ENCODE measurements at places on chromosomes 1 and 21.
A peak's percentile ranks its signal among the peaks of the same experiment; 100 is the strongest.

GRCh38 chr1:220556641-220557040 is 28.7 kb downstream of the MARK1 start:
- no peak for DNase-seq

- DNase-seq = no peak
These were observed 42.5 kb upstream of the SYT2 start for GRCh38 chr1:202752774-202753173.

- DNase-seq = no peak
These were observed 25.2 kb downstream of the SPOCD1 start for GRCh38 chr1:31790641-31791091.

- DNase-seq = no peak
These were observed 12.9 kb upstream of the SLAMF7 start for GRCh38 chr1:160726114-160726497.

GRCh38 chr1:51719146-51719545 is 102.3 kb downstream of the OSBPL9 start:
- DNase-seq = no peak

GRCh38 chr1:112575154-112575804 is 43.7 kb downstream of the ST7L start:
- DNase-seq = no peak

GRCh38 chr1:52268372-52268771 is 97.6 kb downstream of the CC2D1B start:
- DNase-seq = no peak

DNA sequence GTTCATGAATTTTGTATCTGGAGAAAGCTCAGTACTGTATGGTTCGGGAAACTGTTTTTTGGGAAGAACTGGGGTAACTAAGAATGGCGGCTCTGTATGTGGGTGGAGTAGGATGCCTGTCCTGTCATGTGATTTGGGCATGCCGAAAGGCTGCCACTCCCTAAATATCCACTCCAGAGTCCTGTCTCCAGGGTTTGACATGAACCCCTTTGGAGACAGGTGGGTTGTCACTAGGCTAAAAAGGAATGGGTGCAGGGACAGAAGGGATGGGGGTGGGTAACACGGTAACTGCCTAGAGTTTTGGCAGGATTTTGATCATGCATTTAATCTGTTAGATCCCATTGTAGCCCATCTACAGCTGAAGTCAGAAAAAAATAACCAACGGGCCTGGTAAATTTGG is 150.1 kb downstream of the KCNJ6 start:
- DNase-seq = no peak

- DNase-seq = no peak
These were observed 18.5 kb downstream of the CCN1 start for GRCh38 chr1:85599076-85599491.

GRCh38 chr1:182786223-182786994 is 3.2 kb upstream of the NPL start:
- DNase-seq = peak; percentile 40

- DNase-seq = peak; percentile 73
These were observed 16.6 kb downstream of the RHBG start for GRCh38 chr1:156385534-156386031.

- no peak for DNase-seq
These were observed 367.1 kb downstream of the PDE4B start for GRCh38 chr1:66159800-66160199.

GRCh38 chr1:38031513-38031866 is 15.1 kb downstream of the POU3F1 start:
- DNase-seq = no peak

- DNase-seq = no peak
These were observed 396.0 kb upstream of the DAB1 start for GRCh38 chr1:57819893-57820292.

- no peak for DNase-seq
These were observed 17.6 kb downstream of the GALNT2 start for GRCh38 chr1:230084408-230085177.

GRCh38 chr1:85295006-85295431 is 18.6 kb upstream of the BCL10 start:
- DNase-seq = no peak

DNA sequence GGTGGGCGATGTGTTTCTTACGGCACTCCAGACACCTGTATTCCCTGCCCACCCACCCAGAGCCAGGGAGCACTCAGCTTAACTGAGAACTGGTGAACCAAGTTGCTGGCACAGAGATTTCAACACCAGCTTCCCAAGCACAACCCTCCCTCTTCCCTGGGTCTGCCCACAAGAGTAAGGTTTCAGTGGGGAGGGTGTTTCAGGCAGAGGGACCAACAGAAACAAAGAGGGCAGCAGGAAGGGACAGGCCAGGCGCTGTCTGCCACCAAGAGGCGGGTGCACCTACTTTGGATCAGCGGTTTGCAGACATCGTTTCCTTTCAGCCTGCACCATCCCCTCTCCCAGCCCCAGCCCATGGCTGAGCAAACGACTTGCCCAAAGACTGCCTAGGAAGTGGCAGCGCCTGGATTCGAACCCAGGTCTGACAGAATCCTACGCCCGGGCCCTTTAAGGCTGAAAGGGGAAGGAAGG is 21.9 kb upstream of the ALDH4A1 start:
- no peak for DNase-seq

DNA sequence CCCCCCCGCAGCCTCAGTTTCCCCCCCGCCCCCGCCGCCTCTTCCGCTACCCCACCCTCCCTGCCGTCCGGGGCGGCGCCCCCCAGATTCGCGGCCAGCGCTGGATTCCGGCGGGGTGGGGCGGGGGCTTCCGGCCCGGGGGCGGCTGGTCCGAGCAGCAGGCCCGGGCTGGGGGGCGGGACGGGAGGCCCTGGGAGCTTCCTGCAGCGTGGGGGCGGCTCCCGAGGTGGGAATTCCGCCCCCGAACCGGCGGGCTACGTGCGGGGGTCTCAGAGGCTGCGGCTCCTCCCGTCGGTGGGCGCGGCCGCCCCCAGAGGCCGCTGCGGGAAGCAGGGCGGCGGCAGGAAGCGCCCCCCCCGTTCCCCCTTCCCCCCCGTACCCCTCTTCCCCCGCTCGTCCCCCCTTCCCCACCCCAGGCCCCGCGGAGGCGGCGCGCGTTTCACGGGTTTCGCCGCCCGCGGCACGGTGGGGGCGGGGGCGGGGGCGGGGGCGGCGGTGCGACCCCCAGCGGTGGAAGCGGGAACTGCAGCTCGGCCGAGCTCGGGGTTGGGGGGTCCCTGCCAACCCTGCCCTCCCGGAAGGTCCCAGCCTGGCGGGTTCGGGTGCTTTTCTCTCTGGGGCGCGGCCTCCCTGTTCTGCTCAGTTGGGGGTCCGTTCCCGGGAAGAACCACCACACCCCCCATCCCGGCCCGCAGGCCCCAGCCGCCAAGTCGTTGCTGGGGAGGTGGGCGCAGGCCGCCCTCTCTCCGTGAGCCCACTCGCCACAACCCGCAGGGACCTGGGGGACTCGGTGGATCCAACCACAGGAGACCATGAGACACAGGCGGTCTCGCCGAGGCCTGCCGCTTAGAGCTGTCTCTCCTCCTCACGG is 76.3 kb downstream of the MORN1 start:
- peak; percentile 58 for DNase-seq

DNA sequence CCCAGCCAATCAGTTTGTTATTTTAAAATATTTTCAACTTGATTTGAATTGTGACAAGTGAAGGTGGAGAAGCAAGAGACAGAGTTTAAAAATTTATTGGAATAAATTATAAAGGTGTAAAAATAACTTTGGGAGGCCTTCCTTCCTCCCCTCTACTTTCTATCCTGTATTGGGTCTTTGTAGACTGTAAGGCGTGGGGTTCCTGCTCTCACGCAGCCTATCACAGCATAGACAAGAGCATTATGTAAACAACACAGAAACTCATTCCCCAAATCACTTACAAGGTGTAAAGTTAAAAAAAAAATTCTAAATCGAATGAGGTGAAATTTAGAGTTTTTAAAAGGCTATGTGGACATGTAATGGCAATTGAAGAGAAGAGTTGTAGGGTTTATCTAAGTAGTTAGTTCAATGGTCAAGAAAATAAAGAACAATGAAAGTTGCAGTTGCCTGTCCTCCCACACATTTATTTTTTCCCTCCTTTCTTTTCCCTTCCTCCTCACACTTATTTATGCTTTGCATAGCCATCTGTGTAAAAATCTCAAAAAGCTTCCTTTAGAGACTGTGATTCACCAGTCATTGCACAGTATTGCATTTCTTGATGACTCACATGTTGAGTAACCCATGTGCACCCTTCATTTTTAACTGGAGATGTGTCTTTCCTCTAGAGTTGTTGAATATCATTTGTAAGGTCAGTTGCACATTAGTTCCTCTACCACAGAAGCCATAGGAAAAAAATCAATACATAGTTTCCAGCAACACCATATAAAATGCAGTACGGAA is 242.2 kb downstream of the PTPRC start:
- DNase-seq = peak; percentile 4
